ENCODE measurements at places on chromosomes 7 and 10.

DNA sequence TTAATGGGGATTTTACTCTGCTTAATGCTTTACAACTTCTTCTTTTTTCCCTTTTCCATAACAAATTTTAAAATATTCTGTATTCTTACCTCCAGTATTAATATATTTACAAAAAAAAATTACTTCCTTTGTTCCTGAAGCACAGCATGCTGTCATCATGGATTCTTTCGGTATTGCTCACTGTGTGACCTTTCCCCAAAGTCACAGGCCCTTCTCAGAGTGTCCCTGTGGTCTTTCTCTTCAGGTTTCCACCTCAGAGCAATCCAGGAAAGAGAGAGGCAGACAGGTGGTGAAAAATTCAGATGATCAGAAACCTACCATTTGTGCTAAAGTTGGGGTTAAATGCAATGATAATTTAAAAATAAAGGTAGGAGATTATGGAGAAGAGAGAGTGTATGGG lies 13.0 kb downstream of the AOAH start:
- no peak for DNase-seq

- DNase-seq = no peak
Measured at GRCh38 chr10:112471878-112472487, 25.0 kb downstream of the VTI1A start.

- DNase-seq = no peak
Measured at GRCh38 chr7:115747174-115747573, 283.4 kb downstream of the TFEC start.

DNA sequence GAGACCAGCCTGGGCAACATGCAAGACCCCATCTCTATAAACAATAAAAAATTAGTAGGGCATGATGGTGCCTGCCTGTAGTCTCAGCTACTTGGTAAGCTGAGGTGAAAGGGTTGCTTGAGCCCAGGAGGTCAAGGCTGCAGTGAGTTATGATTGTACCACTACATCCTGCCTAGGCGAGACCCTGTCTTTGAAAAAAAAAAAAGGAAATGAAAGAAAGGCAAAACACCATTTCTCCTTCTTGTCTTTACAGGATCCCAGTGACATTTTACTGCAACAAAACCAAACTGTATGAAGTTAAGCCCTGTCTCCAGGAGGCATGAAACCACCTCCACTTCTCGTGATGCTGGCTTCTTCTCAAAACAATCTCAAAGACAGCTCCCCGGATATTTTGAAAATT lies 29.9 kb upstream of the PBLD start:
- no peak for DNase-seq

GRCh38 chr7:130814778-130815335 lies 80.8 kb upstream of the KLF14 start:
- no peak for DNase-seq

- DNase-seq = no peak
Measured at GRCh38 chr7:945147-945555, 9.3 kb downstream of the ADAP1 start.

DNA sequence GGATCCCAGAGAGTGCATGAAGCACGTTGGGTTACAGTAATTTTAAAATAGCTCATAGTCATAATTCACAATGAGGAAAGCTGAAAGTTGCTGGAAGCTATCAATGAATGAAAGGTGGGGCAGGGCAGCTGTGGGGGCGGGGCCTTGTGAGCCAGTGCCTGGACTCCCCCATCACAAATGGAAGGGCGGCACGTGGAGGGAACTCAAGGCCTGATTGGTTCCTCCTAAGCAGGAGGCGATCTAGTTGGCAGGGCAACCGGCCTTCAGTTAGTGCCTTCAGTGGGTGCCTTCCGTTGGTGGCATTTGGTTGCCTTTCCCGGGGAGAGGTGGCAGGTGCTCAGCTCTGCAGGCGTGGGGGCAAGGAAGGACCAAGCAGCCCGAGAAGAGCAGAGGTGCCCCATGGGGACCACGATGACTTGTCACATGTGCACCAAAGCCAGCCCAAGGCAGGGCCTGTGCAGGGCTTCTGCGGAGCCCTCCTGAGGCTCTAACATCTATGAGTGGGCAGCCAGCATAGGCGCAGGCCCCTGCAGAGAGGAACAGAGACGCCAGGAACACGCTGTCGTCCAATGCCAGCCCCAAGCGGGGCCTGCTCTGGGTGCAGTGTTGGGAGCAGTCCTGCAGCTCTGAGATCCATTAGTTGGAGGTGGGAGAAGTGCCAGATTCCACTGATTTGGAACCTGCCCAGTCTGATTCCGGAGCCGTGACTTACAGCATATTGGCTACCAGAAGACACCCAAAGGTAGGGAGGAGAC lies 59.8 kb upstream of the PDSS1 start:
- DNase-seq = no peak

GRCh38 chr7:7805511-7806153 lies 87.2 kb upstream of the RPA3 start:
- no peak for DNase-seq

- no peak for DNase-seq
Measured at GRCh38 chr7:17687361-17687760, 252.9 kb downstream of the SNX13 start.

GRCh38 chr7:37269711-37270508 lies 178.8 kb downstream of the ELMO1 start:
- no peak for DNase-seq

- no peak for DNase-seq
Measured at GRCh38 chr7:131606346-131607290, 50.2 kb upstream of the PODXL start.

- no peak for DNase-seq
Measured at GRCh38 chr7:42144604-42145003, 92.4 kb downstream of the GLI3 start.

GRCh38 chr7:126720232-126720631 lies 532.5 kb downstream of the GRM8 start:
- DNase-seq = no peak

DNA sequence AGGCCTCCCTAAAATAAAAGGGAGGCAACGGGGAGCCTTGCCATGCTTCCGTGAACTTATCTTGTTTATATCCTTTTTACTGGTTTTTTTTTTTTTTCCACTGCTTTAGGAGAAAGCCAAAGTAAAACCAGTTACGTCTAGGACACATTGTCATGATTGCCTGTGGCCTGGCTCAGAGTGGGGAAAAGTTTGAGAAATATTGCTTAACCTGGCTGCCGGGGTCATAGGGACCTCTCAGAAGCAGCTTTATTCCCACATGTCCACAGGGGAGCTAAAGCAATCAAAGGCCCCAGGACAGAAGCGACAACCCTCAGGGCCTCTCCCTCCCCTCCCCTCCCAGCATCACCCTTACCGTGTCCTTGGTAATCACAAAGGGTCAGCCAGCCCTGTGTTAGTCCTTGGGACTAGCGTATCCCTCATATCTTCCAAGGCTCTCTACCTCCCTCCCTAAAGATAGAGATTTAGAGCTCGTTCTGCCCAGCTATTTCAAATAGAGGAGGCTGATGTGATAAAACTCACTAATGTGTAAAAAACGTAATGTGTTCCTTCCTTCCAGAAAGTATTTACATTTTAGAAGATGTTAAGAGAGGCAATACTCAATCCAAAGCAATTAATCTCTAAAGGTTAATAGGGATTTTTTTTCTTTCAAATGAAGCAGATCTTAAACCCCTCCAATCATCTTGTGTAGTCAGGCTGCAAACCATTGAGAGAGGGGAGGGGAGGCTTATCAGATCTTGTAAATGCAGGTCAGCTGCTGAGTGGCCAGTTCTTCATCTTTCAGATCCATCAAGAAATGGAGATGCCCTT lies 64.8 kb upstream of the PRKAR2B start:
- no peak for DNase-seq

GRCh38 chr10:58963723-58964124 lies 212.7 kb upstream of the PHYHIPL start:
- DNase-seq = no peak

DNA sequence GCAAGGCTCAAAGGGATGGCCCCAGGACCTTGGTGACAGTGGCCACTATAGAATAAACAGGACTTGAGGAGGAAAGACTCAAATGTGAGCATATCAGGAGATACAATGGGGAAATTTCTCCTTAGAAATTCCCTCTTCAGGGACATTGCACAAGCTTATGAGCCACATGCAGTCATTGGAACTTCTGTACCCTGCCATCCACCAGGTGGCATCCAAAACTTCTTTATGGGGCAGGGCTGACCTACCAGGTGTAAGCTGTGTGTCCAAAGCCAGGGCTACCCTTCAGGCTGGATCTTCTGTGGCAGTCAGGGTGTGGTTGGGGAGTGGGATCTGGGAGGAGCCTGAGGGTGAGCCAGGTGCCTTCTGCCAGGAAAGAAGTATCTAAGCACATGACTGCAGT lies 36.6 kb upstream of the LRRC18 start:
- DNase-seq = no peak

GRCh38 chr7:43869867-43870240 lies 537 bp upstream of the MRPS24 start:
- DNase-seq = no peak

GRCh38 chr7:12764458-12764891 lies 77.0 kb downstream of the ARL4A start:
- DNase-seq = no peak

DNA sequence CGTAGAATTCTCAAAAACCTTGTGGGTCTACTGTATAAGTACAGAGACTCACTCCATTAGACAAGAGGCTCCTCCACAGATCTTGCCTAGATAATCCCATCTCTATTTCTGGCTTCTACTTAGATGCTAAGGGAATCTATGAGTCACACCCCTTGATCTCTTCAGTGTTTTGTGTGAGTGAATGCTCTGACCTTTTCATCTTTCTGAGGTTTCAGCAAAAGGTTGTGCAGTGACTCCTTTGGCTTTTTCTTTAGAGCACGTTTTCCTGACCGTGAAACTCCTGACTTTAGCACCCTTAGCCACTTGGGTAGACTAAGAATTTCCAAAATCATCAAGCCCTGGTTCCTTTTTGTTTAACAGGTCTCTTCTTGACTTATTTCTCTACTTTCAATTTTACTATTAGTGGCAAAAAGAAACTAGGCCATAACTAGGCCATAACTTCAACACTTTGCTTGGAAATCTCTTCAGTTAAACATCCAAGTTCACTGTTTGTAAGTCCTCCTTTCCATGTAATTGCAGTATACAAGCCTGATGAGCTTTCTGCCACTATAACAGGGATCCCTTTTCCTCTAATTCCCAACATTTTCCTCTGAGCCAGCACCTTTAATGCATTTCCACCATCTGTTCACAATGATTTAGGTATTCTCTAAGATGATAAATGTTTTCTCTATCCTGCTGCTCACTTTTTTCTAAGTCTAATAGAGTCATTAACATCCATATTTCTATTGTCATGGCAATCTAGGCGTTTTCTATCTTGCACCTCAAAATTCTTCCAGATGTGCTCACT lies 19.4 kb downstream of the COPG2 start:
- DNase-seq = no peak

GRCh38 chr10:42491001-42491592 lies 147.3 kb downstream of the ZNF33B start:
- DNase-seq = no peak

DNA sequence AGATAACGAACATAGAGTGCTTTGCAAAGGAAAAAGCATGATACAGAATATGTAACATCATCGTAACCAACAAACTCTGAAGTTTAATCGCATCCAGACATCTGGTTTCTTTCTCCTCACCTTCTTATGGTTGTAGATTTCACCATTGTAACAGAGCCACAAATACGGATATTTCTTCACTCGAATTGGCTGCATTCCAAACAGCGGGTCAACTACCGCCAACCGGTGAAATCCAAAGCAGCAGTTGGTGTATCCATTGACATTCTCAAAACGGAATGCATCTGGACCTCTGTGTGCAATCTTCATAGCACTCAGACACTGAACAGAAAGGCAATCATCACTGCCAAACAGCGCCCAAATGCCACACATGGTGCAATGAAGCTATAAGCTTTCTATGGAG lies 3.4 kb downstream of the ASNS start:
- DNase-seq = no peak

DNA sequence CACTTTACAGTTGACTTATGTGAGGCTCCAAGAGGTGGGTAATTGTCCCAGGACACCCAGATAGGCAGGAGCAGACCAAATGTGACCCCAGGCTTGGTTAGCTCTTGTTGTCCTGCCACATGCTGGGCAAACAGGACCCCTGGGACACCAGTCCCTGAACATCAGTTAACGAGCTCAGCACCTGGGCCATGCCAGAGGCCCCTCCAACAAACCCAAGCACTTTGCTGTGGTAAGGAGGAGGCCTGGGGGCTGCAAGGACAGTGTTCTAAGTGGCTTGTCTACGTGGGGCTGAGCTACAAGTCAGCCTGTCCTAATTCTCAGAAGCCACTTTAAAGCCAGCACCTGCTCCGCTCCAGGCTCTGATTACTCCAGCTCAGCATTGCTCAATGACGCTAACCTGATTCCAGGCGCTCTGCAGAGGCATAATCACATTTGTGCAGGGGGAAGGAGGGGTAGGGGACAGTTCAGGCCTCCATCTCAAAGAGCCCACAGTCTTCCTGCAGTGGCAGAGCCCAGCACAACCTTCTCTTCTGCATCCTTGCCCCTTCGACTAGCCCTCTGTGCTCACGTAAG lies 57.2 kb downstream of the DDC start:
- DNase-seq = no peak

- DNase-seq = no peak
Measured at GRCh38 chr10:103845972-103846371, 9.4 kb downstream of the SH3PXD2A start.

DNA sequence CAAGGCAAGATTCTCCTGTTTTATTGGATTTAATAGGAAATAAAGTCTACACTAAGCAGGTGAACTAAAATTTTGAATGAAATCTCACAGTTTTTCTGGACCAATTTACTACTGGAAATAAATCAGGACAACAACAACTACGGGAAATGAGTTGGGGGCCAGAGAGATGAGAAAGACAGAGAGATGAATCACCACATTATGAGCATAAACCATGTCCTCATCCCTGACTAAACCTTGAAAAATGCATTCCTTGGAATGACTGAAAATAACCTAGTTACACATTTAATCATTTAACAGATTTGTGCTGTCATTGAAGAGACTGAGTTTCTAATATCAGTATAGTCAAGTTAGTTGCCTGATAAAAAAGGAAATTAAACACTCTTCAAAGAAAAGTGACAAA lies 608.4 kb upstream of the KCND2 start:
- DNase-seq = no peak

DNA sequence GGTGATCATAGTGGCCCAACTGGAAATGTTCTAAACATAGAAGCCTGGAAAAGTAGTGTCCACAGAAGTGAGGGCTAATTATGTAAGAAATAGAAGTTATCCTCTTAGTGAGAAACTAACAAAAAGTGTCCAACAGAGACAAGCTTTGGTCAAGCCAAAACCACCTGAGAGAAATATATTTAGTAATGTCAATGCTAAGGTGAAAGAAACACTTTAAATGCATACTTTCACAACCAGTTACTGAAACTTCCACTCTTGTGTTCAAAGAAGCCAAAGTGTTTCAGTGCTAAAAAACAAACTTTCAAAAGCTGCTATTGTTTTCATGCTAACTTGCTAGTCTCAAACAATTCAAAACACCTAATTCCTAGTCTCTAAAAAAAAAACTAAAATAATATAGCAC lies 18.1 kb downstream of the RAB11FIP2 start:
- no peak for DNase-seq

DNA sequence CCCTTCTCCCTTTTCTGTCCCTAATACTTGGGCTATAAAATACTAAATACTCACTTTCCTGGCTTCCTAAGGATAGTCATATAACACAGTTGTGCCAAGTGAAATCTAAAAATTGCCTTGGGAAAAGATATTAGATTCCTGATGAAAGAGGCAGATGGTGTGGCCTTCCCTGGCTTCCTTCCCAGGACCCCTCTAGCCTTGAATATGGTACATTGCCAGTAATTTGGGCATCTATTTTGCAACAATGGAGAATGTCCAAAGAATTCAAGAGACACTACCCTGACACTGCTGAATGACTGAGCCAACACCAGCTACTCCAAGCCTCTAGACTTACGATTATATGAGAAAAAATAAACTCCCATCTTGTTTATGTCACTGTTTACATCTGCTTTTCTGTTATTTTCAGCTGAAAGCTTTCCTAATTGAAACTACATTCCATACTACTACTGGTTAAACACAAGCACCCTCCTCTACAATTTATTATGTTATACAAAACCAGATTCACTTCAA lies 17.9 kb downstream of the COPG2 start:
- no peak for DNase-seq

Data from activated CD4-positive, CD25-positive, alpha-beta regulatory T cell (primary cell).